DMS79 treated with DMSO at 0.1 percent for 48 hours (cell line): ENCODE measurements at places on chromosomes 13 and 19.

GRCh38 chr13:23510544-23510916 is 59.7 kb upstream of the TNFRSF19 start:
- DNase-seq = no peak

GRCh38 chr13:44433863-44434765 is 60.5 kb downstream of the SERP2 start:
- DNase-seq = no peak

- no peak for DNase-seq
Observed at GRCh38 chr19:57308514-57308913, 11.8 kb upstream of the ZNF543 start.

DNA sequence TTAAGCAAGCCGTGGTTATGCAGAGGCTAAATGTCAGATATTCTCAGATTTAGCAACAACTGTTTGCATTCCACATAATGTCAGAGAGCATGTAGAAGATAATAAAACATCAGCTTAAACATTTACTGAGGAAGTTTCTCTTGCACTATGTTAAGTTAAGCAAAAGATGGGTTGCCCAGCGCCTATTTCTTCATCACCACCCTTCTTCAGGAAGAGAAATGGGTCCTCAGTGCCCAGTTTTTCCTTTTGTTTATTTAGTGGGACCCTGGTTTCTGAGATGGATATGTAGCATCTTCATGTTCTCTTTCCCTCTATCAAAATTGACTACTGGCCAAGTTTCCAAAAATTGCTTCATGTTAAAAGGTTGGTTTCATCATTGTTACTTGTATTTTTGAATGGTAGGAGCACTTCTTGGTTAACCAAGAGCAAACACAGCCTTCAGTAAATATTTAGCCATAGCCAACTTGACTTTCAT is 356.8 kb downstream of the RFC3 start:
- DNase-seq = no peak

- no peak for DNase-seq
Observed at GRCh38 chr13:102620516-102620915, 23.7 kb downstream of the TPP2 start.

GRCh38 chr19:18742838-18743783 is 48.0 kb downstream of the COMP start:
- DNase-seq = peak; percentile 11

GRCh38 chr13:48393698-48394085 is 19.2 kb downstream of the LPAR6 start:
- no peak for DNase-seq

DNA sequence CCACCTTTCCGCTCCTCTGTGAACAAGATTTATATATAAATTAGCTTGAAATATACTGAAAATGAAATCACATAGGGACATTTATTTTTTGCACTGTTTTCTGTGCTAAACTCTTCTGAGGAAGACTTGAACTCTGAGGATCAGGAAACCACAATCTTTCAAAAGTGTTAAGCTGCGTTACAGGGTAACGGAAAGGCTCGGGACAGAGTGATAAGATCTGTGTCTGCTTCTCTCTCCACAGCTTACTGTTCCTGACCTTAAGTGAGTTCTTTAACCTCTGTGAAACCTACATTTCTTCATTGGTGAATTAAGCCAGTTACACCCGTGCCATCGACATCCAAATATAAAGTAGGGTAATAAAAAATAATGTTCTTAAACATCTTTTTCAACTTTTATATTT is 38.9 kb downstream of the DACH1 start:
- DNase-seq = no peak

- no peak for DNase-seq
Observed at GRCh38 chr13:111210544-111211469, 95.7 kb downstream of the ARHGEF7 start.

- DNase-seq = no peak
Observed at GRCh38 chr19:5064896-5065295, 96.0 kb downstream of the KDM4B start.

GRCh38 chr19:46529622-46530451 is 34.2 kb upstream of the PNMA8B start:
- DNase-seq = peak; percentile 23

- no peak for DNase-seq
Observed at GRCh38 chr13:77781808-77782207, 84.3 kb downstream of the SLAIN1 start.

- DNase-seq = no peak
Observed at GRCh38 chr19:14434543-14435319, 1.6 kb downstream of the PKN1 start.

DNA sequence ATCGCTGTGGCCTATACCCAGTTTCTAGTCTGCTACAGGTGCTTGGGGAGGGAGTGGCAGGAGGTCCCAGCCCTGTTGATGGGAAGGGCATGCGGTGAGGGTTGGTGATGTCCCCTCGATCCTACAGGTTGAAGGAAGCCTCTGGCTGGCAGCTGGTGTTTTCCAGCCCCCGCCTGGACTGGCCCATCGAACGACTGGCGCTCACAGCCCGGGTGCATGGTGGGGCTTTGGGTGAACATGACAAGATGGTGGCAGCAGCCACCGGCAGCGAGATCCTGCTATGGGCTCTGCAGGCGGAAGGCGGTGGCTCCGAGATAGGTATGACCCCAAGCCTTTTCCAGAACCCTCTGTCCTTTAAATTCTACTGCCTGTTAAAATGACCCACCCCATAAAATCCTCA is 3.9 kb downstream of the SHKBP1 start:
- DNase-seq = no peak

GRCh38 chr13:44904967-44905366 is 84.3 kb downstream of the NUFIP1 start:
- DNase-seq = peak; percentile 12

- DNase-seq = peak; percentile 38
Observed at GRCh38 chr19:44643605-44644401, at the start of gene PVR. Gene PVR, plus strand, starts transcription at chr19:44643910. Its CDS starts 187 bp downstream, at chr19:44644097.

GRCh38 chr19:48965040-48965805 is at the start of gene FTL:
Gene FTL, plus strand, starts transcription at chr19:48965309. Its CDS starts 199 bp downstream, at chr19:48965508.
- peak; percentile 89 for DNase-seq

DNA sequence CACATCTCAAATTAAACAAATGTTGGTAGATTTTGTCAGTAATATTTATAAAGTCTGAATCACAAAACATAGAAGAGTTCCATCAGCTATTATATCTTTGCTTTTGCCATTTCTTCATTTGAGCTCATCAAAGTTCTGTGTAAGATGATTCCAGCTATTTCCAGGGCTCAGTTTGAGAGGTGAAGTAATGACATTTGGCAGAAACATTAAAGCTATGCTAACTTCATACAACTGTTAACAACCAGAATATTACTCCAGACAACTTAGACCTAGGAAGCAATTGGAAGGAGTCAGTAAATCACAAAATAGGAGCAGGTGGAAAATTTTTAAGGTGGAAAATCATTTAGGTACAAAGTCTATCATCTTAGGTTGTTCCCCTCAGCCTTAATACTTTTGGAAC is 76.2 kb upstream of the CSNK1A1L start:
- DNase-seq = no peak

DNA sequence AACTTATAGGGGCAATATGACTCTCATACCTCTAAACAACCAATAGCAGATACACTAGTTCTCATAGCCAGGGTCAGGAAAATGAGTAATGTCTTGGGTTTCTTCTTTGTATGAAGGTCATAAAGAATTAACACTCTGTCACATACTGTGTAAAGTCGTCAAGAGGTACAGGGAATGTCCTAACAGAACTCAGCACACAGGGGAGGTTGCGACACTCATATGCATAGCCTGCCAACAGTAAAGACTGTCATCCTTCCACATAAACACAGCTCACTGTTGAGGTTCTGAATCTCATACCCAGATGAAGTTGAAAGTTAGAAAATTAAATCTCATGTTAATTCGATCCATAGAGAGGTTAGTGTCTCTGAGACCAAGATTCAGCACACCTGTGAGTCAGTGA is 34.2 kb upstream of the ZNF254 start:
- no peak for DNase-seq

GRCh38 chr13:23472189-23472588 is 38.7 kb upstream of the SACS start:
- no peak for DNase-seq

DNA sequence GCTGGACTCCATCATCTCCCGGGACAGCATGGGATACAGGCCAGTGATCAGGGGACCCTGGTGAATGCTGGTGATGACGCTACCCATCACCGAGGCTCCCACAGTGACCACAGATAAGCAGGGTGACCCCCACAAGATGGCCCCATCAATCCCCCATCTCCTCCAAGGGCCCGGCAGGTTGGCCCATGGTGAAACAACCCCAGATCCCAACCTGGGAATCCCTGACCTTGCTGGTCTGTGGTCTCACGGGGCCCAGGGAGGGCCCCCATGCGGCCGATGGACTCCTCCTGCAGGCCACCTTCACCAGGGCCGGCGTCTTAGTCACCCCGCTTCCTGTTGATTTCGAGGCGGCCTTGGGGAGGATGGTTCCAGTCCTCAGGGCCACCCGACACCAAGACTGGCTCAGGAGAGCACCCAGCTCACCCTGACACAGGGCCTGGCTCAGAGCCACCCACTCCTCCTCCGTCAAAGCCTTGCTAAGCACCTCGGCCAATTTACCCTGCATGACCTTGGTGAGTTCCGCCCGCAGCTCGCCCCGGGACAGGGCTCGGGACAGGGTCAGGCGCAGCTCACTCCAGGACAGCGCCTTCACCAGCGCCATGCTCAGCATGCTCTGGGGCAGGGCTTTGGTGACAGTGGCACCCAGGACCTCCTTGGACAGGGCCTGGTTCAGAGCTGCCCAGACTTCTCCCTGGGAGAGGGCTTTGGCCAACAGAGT is 10.0 kb downstream of the IQCN start:
- DNase-seq = no peak

DNA sequence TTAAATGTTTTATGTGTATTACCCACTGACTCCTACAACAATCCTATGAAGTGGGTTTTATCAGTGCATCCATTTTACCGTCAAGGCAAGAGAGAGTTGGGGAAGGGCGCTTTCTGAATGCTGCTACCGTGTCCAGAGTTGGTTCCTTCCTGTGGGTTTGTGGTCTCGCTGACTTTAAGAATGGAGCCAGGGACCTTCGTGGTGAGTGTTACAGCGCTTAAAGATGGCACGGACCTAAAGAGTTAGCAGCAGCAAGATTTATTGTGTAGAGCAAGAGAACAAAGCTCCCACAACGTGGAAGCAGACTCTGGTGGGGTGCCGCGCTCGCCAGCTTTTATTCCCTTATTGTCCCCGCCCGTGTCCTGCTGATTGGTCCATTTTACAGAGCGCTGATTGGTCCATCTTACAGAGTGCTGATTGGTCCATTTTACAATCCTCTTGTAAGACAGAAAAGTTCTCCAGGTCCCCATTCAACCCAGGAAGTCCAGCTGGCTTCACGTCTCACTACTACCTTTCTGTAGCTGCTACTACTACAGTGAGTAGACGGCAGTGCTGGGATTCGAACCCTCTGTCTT is 6.1 kb downstream of the OSCAR start:
- DNase-seq = no peak

GRCh38 chr19:32887572-32888215 is 18.1 kb upstream of the SLC7A9 start:
- no peak for DNase-seq

GRCh38 chr19:3360421-3361383 is 5.7 kb upstream of the NFIC start:
- DNase-seq = no peak

- DNase-seq = no peak
Observed at GRCh38 chr19:44904426-44904994, 1.1 kb upstream of the APOE start.

DNA sequence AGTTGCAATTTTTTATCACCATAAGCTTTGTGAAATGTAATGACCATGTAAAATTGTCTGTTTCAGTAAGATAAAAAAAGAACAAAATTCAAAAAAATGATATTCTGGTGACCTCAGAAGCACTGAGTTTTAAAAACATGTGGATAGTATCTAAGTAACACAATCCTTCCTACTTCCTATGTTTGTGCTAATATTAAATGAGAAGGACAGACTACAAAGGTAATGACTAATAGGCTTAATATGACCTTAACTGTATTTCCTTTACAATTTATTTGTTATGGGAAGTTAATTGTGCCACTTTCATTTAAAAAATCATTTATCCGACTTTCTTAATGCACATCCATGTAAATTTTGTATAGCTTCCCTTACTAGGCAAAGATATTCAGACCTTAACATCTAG is 1030.4 kb upstream of the ATXN8OS start:
- DNase-seq = no peak

DNA sequence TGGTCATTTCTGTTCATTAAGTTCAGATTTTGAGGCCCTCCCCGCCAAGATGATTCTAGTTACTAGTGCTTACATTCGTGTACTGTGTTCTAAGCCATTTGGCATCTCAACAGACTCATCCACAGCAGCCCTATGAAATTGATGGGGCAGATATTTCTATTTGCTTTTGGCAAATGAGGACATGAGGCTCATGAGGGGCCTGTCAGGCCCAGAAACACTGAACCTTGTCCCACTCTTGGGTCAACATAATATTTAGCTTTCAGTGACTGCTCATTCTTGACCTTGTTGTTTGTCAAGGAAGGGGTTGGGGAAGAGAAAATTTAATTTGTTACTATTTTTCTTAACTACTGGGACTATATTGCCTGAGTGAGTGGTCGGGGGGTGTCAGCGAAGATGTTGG is 92.3 kb upstream of the RNF113B start:
- DNase-seq = no peak

DNA sequence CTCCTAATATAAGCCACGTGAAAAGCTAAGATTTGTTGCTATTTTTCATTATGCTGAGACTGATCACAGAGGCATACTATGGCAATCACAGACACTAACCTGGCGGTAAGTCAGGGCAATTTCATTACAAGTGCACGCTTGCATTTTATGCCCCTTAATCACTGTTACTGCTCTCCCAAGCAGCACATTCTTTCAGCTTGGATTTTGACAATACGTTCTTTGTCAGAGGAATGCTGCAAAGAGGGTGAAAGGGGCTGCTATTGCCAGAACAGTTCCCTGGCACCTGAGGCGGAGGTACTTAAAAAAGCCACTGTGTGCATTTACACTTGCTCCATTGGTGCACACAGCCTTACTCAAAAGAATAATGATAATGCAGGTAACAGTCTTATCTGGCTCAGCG is 346.6 kb downstream of the RFC3 start:
- no peak for DNase-seq

GRCh38 chr19:53810187-53810546 is 13.9 kb downstream of the NLRP12 start:
- no peak for DNase-seq

- DNase-seq = no peak
Observed at GRCh38 chr19:48967346-48968178, 2.5 kb downstream of the FTL start.

DNA sequence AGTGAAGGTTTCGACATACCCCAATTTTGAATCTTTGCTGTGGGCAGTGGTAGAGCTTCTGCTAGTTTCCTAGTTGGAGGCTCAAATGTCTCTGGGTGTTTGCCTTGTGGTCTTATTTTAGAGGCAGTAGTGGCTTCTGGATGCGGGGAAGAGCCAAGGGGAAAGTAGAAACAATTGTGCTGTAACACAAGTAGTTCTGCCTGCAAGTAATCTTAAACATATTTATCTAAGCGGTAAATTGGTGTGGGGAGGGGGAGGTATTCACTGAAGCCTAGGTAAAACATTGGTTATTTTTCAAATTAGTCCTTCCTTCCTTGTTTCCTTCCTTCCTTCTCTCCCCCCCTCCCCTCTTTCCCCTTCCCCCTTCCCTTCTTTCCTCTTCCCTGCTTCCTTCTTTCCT is at the start of gene PCDH20:
PCDH20 (minus strand) TSS at position 101 of the 400 bp plus-strand sequence. CDS start 691 bp downstream, outside the sequence.
- DNase-seq = peak; percentile 52
